H9 (cell line): ENCODE measurements at places on chromosomes 11 and 22. TPM values are rescaled to one million over a fixed set of nuclear protein-coding genes. Genes with fewer than 3 reads are reported as not detected.

The ACCS gene
- total RNA-seq: 7.5 and 9.1 TPM in 2 replicates

- H3K4me3 ChIP-seq: no peak overlapping the region
- H3K27me3 ChIP-seq: no peaks in the 10 kb centered on the region
- no peak overlapping the region for H3K27ac ChIP-seq
Observed at GRCh38 chr11:69059985-69060384, 11.3 kb downstream of the TPCN2 start.

The DEUP1 gene
- total RNA-seq: 0.22 TPM in 1 of 2 replicates, not detected in the other

The MYEOV gene
- 0.15 and 0.22 TPM in 2 replicates for total RNA-seq

The ATP6V1E1 gene
- 89.2 and 90.0 TPM in 2 replicates for total RNA-seq

GRCh38 chr11:66022401-66023185, 3.7 kb downstream of the CATSPER1 start:
- H3K27ac ChIP-seq: no peak overlapping the region
- H3K4me3 ChIP-seq: no peak overlapping the region
- no peaks in the 10 kb centered on the region; the same call in 1 of the 2 replicates for H3K27me3 ChIP-seq
- DNase-seq: peak; percentile 89
- H3K4me1 ChIP-seq: no peaks in the 10 kb centered on the region

DNA sequence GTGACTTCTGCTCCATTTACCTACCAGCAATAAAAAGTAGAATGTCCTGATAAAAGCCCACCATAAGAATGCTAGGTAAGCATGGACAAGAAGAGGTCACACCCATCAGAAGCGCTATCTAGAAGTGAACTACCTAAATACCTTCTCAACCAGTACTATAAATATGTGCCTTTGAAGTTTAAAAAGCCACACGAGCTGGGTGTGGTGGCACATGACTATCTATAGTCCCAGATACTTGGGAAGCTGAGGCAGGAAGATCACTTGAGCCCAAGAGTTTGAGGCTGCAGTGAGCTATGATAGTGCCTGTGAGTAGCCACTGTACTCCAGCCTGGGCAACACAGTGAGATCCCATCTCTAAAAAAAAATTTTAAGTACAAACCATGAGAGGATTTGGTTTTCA, 66.7 kb downstream of the PACSIN2 start:
- H3K27me3 ChIP-seq: no peaks in the 10 kb centered on the region
- no peak for DNase-seq
- H3K4me3 ChIP-seq: no peak overlapping the region

The EXPH5 gene
- 3.1 and 4.0 TPM in 2 replicates for total RNA-seq

DNA sequence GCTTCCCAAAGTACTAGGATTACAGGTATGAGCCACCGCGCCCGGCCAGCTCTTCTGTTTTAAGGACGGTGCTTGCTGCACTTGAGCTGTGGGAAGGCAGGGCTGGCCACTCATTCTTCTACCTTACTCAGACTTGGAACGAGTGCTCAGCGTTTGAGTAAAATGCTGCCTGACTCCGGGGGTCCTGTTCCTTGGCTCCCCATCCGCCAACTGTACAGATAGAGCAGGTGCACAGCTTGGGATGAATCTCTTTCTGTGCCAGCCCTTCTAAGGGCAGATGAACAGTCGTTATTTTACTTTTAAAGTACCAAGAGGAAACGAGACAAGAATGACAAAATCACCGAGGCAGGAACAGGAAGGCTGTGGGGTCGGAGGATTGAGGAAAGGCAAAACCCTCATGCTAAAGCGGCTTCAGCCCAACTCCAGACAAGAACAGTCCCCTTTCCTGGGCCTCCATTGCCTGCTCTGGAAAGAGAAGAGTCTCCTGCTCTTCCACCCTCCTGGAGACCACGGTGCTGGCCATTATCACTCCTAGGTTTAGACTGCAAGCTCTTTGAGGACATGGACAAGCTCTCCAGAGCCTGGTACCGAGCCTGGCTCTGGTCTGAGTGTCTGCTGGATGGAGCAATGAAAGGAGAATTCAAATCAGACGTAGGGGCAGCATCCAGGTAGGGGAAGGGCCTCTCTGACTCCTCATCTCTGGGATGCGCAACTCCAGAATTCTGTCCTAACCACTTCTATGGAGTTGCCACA, 1.1 kb upstream of the SUN2 start:
- H3K27me3 ChIP-seq: no peaks in the 10 kb centered on the region; the same call in 1 of the 2 replicates
- H3K4me1 ChIP-seq: peaks cover 5% of the 10 kb centered on the region; the same call in 1 of the 2 replicates
- no peaks in the 10 kb centered on the region for H3K36me3 ChIP-seq

The NAALAD2 gene
- total RNA-seq: 1.8 and 2.1 TPM in 2 replicates

The NLRP10 gene
- not detected in 2 replicates for total RNA-seq

The GLYAT gene
- not detected in 2 replicates for total RNA-seq

DNA sequence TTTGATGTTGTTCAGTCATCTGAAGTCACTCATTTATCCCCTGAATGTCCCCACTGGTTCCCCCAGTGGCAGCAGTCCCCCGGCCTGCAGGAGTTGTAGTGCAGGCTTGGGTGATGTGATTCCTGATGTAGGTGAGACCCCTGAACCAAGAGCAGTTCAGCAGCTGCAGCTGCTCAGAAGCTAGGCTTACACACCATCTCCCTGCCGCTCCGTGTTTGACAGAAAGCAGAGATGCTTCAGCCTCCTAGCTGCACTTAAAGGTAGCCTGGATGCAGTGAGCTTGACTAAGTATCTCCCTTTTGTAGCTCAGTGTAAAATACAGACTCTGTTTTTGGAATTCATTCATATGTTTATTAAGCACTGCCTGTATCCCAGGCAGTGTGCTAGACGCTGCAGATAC, 47.3 kb downstream of the C22orf31 start:
- H3K27me3 ChIP-seq: no peaks in the 10 kb centered on the region
- H3K27ac ChIP-seq: no peak overlapping the region
- DNase-seq: no peak
- peaks cover 17% of the 10 kb centered on the region for H3K36me3 ChIP-seq
- no peaks in the 10 kb centered on the region; the same call in none of the 2 replicates for H3K4me1 ChIP-seq

The BTBD18 gene
- not detected in 2 replicates for total RNA-seq

GRCh38 chr11:66084821-66085475, 14.9 kb downstream of the PACS1 start:
- no peaks in the 10 kb centered on the region for H3K36me3 ChIP-seq
- DNase-seq: no peak
- no peaks in the 10 kb centered on the region for H3K4me1 ChIP-seq
- H3K4me3 ChIP-seq: no peak overlapping the region
- H3K27ac ChIP-seq: no peak overlapping the region

The BDNF gene
- total RNA-seq: 2.6 and 2.7 TPM in 2 replicates

The LRRC32 gene
- 0.46 and 0.59 TPM in 2 replicates for total RNA-seq

DNA sequence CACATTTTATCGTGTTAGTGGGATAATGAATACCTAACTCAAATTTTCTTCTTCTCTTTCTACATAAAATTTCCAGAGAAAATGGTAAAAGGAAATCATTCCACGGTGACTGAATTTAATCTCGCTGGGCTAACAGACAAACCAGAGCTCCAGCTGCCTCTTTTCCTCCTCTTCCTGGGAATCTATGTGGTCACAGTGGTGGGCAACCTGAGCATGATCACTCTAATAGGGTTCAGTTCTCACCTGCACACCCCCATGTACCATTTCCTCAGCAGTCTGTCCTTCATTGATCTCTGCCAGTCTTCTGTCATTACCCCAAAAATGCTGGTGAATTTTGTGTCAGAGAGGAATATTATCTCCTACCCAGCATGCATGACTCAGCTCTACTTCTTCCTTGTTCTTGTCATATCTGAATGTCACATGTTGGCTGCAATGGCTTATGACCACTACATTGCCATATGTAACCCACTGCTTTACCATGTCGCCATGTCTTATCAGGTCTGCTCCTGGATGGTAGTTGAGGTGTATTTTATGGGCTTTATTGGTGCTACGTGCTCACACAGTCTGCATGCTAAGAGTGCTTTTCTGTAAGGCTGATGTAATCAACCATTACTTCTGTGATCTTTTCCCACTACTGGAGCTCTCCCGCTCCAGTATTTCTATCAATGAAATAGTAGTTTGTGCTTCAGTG, 24.1 kb downstream of the OR10D3 start:
- H3K4me3 ChIP-seq: no peak overlapping the region
- DNase-seq: no peak
- no peaks in the 10 kb centered on the region for H3K27me3 ChIP-seq
- no peaks in the 10 kb centered on the region for H3K4me1 ChIP-seq

DNA sequence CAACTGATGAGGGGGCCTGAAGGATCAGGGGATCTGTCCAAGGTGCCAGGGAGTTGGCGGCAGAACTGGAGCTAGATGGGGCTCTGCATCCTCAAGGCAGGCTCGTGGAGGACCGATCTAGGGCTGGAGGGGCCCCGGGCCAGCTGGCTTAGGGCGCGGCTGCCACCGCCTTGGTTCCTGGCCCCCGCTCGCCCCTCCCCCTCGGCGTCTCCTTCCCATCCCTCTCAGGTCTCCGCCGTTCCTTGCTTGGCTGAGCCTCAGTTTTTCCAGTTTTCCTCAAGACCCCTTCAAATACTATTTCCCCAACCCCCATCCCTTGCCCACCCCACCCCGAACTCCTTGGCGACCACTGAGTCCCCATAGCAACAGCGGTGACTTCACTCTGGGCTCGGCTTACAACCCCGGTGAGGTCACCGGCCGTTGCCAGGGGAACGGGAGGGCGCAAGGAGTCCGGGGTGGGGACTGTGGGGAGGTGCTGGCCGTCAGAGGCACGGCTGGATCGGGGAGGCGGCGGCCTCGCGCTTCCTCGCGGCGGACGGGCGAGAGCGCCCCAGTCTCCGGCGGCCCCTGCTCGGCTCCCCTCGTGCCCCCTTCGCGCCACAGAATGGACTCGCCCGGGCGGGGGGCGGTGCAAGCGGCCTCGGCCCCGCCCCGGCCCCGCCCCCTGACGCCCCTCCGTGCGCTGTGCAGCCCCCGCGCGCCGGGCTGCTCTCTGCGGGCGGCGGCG, 7.5 kb downstream of the FREY1 start:
- no peaks in the 10 kb centered on the region for H3K4me1 ChIP-seq
- peak; percentile 94 for DNase-seq
- H3K4me3 ChIP-seq: peak overlapping the region; percentile 64
- peaks cover 2% of the 10 kb centered on the region for H3K36me3 ChIP-seq
- no peak overlapping the region for H3K27ac ChIP-seq

The MMP7 gene
- total RNA-seq: not detected in 2 replicates

GRCh38 chr11:122393209-122393860, 262.2 kb upstream of the UBASH3B start:
- no peak overlapping the region for H3K4me3 ChIP-seq
- no peaks in the 10 kb centered on the region for H3K36me3 ChIP-seq
- H3K27ac ChIP-seq: no peak overlapping the region
